ENCODE measurements at places on chromosomes 3 and 15.

DNA sequence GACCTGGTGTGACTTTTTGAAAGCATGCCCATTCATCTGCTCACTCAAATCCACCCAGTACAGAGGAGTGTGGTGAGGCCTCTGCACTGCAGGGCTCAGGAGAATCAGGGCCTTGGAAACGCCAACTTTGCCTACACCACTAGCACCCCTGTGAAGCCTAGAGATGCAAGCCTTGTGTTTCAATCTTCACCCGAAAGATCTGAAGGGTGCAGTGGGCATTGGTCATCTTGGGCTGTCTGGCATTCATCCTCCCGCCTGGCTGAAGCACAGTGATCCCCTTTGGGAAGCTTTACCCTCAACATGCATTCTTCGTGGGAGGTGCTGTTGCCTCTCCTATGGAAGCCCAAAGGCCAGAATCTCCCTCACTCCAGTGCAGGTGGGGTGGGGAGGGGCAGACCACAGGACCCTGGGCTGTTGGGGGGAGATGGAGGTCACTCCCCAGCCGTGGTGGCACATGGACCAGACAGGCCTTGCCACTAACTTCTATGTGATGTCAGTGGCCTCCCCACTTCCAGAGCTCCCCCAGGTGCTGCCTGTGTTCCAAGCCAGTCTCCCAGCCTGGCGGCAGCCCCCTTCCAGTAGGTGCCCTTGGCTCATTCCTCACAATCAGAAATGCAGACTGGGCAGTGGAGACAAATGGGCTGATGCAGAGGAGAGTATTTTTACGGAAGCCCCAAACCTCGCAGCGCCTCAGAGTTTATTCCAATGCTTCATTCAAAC is 92.5 kb downstream of the ADAMTS17 start:
- DNase-seq, result no peak

GRCh38 chr3:115022199-115022598 is 124.9 kb downstream of the ZBTB20 start:
- DNase-seq, result no peak

DNA sequence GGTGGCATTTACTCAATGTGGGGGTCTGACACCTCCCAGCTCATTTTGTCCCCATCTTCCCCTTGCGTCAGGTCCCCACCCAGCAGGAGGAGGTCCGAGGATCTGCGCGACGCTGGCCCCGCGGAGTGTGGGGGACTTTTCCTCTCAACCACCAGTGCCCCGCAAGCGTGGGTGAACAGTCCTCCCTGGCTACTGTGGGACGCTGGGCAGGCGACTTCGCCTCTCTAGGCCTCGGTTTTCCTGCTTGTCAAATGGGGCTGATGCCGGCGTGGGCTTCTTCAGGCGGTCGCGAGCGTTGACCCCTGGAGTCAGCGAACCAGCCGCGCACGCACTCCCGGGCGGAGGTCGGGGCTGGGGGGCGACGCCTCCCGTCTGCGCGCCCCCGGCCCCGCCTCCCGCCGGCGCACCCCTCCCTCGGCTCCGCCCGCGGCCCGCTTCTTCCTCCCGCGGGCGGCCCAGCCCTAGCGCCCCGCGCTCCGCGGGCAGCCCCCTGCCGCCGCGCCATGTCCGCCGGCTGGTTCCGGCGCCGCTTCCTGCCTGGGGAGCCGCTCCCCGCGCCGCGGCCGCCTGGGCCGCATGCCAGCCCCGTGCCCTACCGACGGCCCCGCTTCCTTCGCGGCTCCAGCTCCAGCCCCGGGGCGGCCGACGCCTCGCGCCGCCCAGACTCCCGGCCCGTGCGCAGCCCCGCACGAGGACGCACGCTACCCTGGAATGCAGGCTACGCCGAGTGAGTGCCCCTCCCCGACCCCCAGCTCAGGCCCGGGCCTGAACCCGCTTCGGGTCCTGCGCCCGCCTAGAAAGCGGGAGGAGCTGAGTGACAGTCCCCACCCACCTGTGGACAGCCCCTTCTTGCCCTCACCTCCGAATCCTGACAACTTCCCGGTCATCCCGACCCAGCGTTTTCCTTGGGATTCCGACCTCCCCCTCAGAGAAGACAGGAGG is at the start of gene PPM1M:
TSS of gene PPM1M (plus strand) at position 438 of the 942 bp plus-strand sequence. CDS start at position 504, 66 bp downstream.
- no peak for DNase-seq

DNA sequence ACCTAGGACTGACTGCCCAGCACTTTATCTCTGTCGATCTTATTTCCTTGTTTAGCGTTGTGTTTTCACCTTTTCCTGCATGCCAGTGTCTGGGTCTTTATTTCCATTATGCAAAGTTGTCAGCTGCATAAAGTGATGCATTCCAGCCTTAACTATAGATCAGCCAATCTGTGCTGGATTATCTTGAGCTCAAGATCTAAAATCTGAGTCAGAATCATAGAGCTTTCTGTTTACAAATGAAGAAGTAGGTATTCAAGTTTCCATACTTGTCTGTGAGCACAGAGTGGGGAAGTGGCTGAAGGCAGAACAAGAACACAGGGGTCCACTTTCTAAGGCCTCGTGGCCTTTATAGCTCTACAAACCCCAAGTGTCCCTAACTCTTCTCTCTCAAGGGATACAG is 82.4 kb upstream of the PLCL2 start:
- no peak for DNase-seq

DNA sequence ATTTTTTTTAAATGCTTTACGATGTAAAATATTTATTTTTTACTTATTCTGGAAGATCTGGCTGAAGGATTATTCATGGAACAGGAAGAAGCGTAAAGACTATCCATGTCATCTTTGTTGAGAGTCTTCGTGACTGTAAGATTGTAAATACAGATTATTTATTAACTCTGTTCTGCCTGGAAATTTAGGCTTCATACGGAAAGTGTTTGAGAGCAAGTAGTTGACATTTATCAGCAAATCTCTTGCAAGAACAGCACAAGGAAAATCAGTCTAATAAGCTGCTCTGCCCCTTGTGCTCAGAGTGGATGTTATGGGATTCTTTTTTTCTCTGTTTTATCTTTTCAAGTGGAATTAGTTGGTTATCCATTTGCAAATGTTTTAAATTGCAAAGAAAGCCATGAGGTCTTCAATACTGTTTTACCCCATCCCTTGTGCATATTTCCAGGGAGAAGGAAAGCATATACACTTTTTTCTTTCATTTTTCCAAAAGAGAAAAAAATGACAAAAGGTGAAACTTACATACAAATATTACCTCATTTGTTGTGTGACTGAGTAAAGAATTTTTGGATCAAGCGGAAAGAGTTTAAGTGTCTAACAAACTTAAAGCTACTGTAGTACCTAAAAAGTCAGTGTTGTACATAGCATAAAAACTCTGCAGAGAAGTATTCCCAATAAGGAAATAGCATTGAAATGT is 15.6 kb downstream of the THBS1 start:
- no peak for DNase-seq

DNA sequence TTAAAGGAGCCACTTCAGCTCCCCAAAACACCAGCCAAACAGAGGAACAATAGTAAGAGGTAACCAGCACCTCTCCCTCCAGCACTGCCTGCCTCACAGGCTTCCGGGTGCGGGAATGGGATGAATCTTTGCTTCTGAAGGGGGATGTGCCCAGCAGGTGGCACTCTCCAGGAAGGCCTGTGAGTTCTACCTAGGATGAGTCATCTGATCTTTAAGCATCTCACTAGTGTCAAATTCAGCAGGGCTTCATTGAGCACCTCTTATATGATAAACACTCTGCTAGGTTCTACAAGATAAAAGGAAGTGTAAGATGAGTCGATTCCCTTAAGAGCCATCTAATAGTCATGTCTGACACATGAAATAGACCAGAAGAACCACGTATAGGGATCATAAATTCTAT is 237.4 kb upstream of the UMPS start:
- DNase-seq, result no peak

Data from SK-N-MC (cell line).